ENCODE measurements at places on chromosomes 7 and 10.

DNA sequence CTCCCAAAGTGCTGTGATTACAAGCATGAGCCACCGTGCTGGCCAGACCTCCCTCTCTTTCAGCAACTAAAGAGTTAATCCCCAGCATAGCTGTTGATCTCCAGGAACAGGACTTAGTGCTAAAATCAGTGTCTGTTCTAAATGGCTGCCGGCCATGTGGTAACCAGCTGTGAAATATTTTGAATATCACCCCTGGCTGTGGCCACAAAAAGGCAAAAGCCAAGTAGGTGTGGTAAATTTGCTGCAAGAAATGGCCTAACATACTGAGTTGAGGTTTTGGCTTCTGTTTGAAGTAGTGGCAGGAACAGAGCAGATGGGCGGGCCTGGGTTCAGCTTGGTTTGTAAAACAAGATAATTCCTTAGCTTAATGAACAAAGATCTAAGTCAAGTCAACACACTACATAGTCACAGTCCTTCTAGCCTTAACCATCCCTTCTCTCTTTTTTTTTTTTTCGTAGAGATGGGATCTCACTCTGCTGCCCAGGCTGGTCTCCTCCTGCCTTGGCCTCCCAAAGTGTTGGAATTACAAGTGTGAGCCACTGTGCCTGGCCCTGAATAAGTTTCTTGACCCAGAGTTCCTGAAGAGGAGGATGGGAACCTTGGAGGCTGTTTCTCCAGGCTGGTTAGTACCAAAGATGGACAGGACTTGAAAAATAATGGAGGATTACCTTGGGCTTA, 22.7 kb upstream of the AGFG2 start:
- peak; percentile 91 for DNase-seq

DNA sequence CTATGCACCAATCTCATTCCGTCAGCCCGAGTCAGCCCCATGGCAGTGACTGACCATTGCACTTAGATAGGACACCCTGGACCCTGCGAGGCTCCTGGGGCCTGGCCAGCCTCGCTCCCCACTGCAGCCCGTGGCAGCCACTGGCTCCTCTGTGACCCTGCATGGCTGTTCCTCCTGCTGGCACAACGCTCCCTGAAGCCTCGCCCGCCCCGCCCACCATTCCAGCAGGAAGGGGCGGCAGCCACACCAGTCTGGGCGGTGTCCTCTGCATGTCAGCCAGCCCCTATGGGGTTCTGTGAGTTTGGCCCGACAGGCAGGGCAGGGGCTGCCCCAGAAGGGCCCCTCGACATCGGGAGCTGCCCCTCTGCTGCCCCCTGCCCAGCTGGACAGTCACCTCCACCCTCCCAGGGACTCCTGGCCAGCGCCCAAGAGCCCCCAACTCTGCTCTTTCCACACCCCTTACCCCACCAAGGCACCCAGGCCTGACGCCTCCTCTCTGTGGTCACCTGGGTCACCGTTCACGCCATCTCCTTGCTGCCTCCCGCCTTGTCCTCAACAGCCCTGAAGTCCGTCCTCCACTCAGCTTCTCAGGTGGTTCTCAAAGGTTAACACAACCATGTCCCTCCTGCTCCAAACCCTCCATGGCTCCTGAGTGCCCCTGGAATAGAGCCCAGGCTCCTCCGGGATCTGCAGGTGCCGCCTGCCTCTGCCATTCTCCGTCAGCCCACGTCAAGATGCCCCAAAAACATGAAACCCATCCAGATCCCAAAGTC, 103.5 kb downstream of the MICALL2 start:
- DNase-seq: no peak

GRCh38 chr7:18547509-18548187, 52.1 kb downstream of the HDAC9 start:
- no peak for DNase-seq

- DNase-seq: no peak
Measured at GRCh38 chr10:9547936-9548904, 1469.5 kb upstream of the CELF2 start.

DNA sequence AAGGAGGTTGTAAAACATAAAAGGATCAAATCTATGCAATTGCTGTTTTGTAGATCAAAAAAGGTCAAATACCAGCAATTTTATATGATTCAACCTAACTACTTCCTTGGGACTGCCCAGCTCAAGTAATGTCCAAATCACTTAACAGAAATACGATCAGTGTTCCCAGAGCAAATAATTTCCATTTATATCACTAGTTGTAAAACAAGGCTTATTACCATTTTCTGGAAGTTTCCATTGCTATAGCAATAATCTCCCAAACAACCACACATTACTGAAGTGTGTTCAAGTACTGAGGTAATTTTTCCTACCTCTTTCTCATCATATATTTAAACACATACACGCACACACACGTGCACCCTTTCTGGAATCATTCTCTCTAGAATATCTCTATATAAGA, 123.3 kb downstream of the NRCAM start:
- no peak for DNase-seq

DNA sequence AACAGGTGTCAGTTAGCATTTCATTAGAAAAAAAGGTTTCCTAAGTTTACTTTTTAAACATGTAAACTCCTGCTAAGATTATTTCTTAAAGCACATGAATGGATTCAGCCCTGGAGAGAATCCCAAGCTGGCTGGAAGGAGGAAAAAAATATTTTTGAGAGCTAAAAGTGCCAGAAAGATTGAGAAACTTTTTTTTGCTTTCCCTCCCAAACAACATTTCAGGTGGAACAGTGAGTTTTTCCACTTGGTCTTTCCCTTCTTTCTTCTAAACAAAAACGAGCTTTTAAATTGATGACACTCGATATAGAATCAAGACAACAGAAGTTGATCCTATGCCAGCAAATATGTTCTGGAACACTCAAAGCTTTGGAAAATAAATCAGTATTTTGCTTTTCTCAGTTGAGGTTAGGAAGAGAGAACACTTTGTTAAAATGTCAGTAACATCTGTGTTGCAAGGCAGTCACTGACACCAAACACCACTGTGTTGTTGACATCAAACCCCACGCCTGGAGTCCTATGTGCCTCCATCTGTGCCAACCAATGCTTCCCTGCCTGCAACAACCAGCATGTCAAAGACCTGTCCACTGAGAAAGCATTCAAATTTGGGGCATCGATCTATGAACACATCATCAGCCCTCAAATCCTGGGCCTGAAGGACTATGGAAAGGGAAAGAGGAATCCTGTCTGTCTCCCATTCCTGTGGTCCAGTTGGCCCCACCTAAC, 22.9 kb upstream of the INSIG1 start:
- DNase-seq: no peak

- DNase-seq: no peak
Measured at GRCh38 chr10:101959346-101959916, 96.5 kb downstream of the ARMH3 start.

DNA sequence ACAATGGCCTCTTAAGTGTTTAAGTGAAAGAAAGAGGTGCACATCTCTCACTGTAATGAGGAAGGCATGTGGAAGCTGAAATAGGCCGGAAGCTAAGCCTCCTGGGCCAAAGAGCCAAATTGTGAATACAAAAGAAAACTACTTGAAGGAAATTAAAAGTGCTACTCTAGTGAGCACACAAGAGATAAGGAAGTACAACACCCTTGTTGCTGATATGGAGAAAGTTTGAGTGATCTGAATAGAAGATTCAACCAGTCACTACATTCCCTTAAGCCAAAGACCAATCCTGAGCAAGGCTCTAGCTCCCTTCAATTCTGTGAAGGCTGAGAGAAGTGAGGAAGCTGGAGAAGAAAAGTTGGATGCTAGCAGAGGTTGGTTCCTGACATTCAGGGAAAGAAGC, 8.2 kb downstream of the DKK1 start:
- no peak for DNase-seq

DNA sequence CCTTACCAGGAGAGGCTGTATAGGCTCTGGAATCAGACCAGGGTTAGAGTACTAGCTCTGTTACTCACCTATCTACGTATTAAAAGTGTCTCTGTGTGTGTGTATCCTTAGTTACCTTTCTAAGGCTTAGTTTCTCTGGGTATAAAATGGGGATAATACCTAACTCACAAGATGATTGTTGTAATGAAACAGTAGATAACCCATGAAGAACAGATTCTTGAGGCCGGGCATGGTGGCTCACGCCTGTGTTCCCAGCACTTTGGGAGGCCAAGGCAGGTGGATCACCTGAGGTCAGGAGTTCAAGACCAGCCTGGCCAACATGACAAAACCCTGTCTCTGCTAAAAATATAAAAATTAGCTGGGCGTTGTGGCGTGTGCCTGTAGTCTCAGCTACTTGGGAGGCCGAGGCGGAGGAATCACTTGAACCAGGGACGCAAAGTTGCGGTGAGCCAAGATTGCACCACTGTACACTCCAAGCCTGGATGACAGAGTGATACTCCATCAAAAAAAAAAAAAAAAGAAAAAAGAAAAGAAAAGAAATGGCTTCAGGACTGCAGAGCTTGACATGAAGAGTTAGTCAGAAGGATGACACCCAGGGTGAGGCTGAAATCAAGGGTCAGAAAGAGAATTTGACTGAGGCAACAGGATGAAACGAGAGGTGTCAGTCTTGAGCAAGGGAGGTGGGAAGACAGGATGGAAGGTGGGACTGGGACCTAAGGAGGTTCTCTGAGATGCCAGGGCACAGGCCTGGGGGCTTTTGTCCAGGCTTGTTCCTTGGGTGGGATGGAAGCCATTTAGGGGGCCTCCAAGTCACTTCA, 33.4 kb downstream of the PRKAR2B start:
- no peak for DNase-seq

DNA sequence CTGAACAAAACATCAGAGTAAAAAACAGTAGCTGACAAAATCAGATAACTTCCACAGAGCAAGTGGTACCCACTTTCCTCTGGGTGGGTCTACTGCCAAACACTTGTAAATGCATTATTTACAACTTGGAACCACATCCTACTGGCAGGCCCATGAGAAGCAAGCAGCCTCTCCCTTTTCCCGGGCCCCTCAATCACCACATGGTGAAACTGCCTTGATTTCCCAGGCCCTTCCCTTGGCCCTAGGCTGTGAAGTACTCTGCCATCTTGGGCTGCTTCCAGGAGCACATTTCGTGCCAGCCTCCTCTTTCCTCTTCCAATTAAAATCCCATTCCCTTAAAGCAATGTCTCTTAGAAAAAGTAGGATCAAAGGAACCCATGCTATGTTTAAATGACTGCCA, 71.4 kb downstream of the CUZD1 start:
- no peak for DNase-seq

DNA sequence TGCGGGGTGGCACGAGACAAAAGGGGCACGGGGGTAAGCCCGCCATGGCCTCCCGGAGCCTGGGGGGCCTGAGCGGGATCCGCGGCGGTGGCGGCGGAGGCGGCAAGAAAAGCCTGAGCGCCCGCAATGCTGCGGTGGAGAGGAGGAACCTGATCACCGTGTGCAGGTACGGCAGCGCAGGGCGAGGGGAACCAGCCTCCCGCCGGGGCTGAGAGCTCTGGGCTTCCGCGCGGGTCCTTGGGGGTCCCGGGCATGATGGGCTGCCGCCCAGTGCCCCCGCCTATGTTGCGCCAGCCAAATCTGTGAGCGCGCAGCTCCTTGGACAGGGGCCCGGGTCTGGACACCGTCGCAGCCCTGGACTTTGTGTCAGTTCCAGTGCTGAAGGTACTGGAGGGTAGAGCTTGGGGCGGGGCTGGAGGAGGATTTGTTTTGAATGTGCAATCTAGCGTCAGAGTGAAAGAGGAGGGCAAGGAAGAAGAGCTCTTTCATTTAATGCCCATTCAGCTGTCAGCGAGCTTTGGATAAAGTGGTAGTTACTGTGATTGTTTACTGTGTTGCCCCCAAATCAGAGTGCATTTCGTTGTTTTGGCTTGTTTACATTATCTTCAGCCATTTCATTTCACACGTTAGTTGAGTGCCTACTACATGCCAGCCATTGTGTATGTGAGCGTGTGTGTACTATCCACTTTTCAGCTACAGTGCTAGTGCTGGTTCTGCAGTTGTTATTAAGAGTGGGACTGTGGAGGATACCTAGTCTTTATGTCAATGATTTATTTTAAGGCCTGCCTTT, 777 bp downstream of the RUNDC3B start:
- peak; percentile 10 for DNase-seq

GRCh38 chr10:64067009-64067606, 545.9 kb downstream of the REEP3 start:
- DNase-seq: no peak

GRCh38 chr10:60434418-60435046, 44.9 kb upstream of the ANK3 start:
- peak; percentile 62 for DNase-seq

- DNase-seq: no peak
Measured at GRCh38 chr7:114765331-114766040, 156.4 kb upstream of the MDFIC start.

- DNase-seq: no peak
Measured at GRCh38 chr10:132502544-132503300, 34.9 kb upstream of the INPP5A start.

- peak; percentile 78 for DNase-seq
Measured at GRCh38 chr7:148697256-148698006, 1.3 kb upstream of the CUL1 start.

- DNase-seq: peak; percentile 94
Measured at GRCh38 chr10:48523212-48523819, 81.6 kb downstream of the ARHGAP22 start.

- DNase-seq: no peak
Measured at GRCh38 chr10:112775892-112776674, 174.0 kb upstream of the TCF7L2 start.

- no peak for DNase-seq
Measured at GRCh38 chr10:43361547-43362190, 9.8 kb upstream of the FXYD4 start.

DNA sequence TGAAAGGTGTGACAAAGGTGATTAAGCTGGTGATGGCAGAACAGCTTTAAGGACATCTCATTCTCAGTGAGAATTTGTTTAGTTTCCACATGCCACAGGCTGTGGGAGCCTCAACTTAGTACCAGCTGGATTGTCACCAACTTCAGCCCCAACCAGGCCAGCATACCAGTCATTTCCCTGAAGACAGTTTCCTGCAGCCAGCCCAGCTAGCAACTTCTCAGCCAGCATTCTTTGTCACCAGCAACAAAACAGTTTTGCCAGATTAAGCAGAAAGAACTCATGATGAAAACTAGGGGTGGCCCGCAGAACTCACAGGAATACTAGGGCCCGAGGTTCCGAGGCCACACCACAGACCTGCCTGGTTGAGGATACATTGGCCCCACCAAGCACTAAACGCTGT, 68.8 kb upstream of the UNC5B start:
- DNase-seq: no peak

- peak; percentile 39 for DNase-seq
Measured at GRCh38 chr7:82605247-82605864, 161.8 kb upstream of the CACNA2D1 start.

DNA sequence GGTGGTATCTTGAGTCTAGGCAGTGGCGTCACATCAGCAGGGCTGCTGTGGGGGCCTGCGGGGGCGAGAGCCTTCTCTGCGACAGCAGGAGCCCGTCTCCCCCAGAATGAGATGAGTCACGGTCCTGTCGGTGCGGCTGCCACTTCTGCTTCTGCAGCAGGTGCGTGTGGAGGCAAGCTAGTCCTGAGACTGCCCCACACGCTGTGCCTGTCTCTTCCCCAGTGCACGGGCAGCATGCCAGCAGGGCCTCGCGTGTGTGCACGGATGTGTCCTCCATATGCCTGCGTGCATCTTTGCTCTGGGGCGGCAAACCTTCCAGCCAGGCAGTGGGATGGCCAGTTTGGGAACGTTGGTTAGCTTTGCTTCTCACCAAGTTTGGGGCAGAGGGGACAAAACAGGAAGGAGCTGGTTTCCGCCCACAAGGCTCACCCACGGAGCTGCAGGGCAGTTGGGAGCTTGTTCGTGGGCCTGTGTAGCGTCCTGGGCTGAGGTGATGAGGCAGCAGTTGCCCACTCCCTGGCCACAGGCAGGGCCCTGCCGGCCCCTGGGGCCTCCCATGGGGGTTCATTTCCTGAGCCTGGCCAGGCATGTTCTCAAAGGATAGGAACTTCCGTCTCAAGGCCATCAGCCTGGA, 60.8 kb upstream of the PPIF start:
- peak; percentile 17 for DNase-seq

GRCh38 chr7:1844336-1844950, 174.4 kb downstream of the ELFN1 start:
- no peak for DNase-seq

All from EL (cell line).